ENCODE measurements at places on chromosomes 13 and 19.

DNA sequence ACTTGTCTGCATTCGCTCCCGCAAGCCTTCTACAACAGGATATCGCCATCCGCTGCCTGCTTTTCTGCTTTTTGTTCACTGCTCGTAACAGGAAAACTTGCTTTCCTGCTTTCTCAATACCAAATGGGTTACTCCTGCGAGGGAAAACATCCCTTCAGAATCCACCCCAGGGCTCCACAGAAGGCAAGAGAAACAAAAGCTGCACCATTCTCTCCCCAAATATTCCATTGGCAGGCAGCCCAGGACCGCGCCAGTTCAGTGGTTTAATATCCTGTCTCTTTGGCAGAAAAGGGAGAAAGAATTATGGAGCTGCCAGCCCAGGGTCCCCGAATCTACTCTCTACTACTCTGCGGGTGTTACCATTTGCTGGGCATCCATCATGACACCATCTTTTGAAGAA, 84.7 kb upstream of the DOCK9 start:
- DNase-seq: no peak

DNA sequence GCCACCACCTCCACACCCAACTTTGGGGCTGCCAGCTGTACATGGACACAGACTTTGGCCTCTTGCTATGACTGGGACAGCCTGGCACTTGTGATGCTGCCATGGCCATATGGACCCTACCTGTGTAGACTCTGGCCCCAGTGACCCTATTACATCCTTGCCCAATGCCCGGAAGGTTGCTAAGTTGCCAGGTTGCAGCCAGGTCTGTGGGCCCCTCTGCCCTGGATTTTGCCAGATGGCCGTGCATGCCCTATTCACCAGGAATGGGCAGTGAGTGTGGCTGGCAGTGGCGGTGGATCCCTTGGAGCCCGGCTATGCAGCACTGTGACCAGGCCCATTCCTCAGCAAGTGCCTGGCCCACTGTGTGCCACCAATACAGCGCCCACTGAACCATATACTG, 8.9 kb upstream of the SDHAF1 start:
- DNase-seq: no peak

GRCh38 chr13:50291611-50292010, 276.4 kb downstream of the KCNRG start:
- DNase-seq: no peak

- no peak for DNase-seq
These were observed 29.1 kb downstream of the CEBPG start for GRCh38 chr19:33402421-33403220.

GRCh38 chr13:94028234-94028633, 451.2 kb downstream of the DCT start:
- DNase-seq: no peak

- DNase-seq: no peak
These were observed 22.8 kb downstream of the COL4A2 start for GRCh38 chr13:110329798-110330461.

- no peak for DNase-seq
These were observed 370.6 kb downstream of the DIAPH3 start for GRCh38 chr13:59793107-59793506.

DNA sequence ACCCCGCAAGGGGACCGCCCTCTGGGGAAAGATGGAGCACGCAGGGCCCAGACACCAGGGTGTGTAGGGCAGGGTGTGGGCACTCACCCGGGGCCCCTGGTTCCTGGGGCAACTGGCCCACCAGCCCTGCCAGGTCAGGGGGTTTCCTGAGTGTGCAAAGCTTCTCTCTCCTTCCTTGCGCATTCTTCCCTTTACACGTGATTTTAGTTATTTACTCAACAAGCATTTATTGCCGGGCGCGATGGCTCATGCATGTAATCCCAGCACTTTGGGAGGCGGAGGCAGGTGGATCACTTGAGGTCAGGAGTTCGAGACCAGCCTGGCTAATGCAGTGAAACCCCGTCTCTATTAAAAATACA, 20.4 kb downstream of the PRR36 start:
- no peak for DNase-seq

GRCh38 chr13:25217023-25217885, 45.2 kb upstream of the AMER2 start:
- no peak for DNase-seq

DNA sequence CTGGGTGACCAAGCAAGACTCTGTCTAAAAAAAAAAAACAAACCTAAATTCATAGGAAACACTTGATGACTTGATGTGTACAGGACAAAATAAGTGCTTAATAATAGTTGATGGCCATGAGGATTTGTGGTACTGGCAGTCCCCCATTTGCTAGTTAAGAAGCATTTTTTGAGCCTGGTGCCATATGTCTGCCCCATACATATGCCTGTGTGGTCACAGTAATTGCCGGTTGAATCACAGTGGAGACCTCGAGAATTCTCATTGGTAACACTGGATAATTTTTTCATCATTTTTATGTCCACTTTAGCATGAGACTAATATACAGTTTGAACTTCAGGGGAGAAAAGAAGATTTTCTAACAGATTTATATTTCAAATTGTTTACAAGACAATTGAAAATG, 79.2 kb downstream of the LRCH1 start:
- no peak for DNase-seq

DNA sequence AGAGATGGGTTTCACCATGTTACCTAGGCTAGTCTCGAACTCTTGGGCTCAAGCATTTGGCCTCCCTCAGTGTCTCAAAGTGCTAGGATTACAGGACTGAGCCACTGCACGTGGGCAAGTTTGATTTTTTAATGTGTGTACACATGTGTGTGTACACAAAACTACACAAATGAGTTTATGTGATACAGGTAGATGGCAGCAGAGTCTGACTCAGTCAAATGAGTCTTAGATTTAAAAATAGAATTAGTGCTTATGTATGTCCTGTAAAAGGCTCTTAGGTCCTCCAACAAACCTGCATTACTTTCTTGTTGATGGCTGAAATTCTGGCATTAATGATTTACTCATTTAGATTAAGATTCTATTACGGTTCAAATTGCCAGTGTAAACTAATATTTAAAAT, 293.7 kb downstream of the PCDH17 start:
- DNase-seq: no peak

Measured in activated naive CD8-positive, alpha-beta T cell treated with anti-CD3 and anti-CD28 coated beads, Interleukin-2, amount 50 U/mL, for 16 hours (primary cell).